ENCODE measurements at places on chromosomes 16 and 17.

DNA sequence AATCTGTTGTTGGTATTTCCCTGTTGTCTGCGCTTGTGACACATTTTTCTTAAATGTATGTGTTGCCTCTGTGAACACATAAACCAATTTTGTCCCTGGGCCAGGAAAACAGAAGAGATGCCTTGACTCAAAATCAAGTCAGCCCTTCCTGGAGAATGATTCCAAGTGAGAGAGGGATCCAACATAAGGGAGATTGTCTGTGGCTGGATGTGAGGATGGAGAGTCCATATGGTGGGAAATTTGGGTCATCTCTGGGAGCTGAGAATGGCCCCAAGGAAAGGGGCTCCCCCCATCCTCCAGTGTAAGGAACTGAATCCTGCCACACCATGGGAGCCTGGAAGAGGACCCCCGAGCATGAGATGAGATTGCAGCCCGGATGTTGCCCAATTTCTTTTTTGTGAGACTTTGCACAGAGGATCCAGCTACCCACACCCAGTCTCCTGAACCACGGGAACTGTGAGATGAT lies 13.5 kb downstream of the CRYM start:
- no peak for DNase-seq

- DNase-seq: peak; percentile 20
Measured at GRCh38 chr16:28873543-28874201, 4.6 kb upstream of the ATP2A1 start.

GRCh38 chr17:68011199-68011665 lies 15.0 kb upstream of the C17orf58 start:
- peak; percentile 6 for DNase-seq

- DNase-seq: no peak
Measured at GRCh38 chr17:41678411-41678906, 10.2 kb upstream of the EIF1 start.

DNA sequence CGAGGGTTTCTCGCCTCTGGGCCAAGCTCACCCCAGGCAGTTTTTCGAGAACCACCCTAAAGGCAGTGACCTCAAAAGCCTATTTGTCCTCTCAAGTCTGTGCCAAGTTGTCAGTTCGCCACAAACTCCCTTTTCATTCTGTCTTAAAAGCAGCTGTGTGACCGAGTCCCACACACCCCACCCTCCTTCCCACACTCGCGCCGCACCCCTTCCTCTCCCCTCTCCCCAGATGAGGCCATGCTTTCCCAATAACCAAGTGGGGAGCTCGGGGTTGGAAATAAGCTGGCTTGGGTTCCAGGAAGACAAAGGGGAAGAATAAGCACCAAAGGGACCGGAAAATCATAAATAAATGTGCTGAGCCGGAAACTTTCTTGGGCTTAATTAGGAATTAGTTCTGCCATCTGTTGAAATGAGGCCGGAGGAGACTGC lies 36.7 kb downstream of the GRIN2C start:
- no peak for DNase-seq

All from activated naive CD4-positive, alpha-beta T cell (primary cell).